ENCODE measurements at places on chromosomes 1 and 21.

- DNase-seq = no peak
Observed at GRCh38 chr21:38956007-38956406, 150.3 kb downstream of the ETS2 start.

- DNase-seq = no peak
Observed at GRCh38 chr1:210618369-210618768, 289.7 kb downstream of the HHAT start.

- no peak for DNase-seq
Observed at GRCh38 chr1:8555582-8555981, 237.7 kb downstream of the SLC45A1 start.

GRCh38 chr1:171185091-171185490 lies at the start of gene FMO2:
Gene FMO2, plus strand, starts transcription at chr1:171185300. Its CDS starts 414 bp downstream, at chr1:171185714.
- DNase-seq = no peak

GRCh38 chr1:67691712-67692111 lies 6.7 kb downstream of the GADD45A start:
- no peak for DNase-seq

- DNase-seq = no peak
Observed at GRCh38 chr1:54777011-54777410, 12.7 kb upstream of the PARS2 start.

DNA sequence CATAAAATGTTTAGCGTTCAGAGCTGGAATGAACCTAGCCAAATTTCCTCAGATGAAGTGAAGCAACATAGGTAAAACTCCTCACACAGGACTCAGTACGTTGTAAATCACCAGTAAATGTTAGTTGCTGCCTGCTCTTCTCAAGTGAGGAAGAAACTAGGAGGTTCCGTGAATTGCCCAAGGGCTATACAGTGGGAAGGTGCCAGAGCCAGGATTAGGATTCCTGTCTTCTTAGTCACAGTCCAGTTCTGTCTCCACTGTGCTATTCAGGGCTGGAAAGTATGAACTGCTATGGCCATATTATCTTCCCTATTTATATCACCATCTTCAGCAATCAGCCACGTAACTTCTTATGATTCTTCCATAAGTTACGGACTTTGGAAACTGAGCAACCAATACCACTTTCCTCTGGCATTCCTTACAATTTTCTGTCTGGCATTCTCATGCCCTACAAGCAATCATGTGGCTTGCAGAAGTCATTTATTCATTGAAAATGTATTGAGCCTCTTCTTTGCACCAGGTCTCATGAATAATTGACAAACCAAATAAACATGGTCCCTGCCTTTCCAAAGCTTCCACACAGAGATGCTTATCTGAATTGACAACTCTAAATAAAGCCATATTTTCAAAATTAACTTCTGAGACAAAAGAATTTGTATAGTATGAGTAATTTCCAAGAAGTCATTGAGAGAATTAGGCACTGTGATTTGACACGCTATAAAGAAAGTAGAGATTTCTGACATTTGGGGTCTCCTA lies 271.6 kb upstream of the SGIP1 start:
- DNase-seq = no peak

Measured in putamen (tissue), 1 donor.